ENCODE measurements at places on chromosomes 11 and 22.
A peak's percentile ranks its signal among the peaks of the same experiment; 100 is the strongest.

- DNase-seq, result peak; percentile 71
These were observed 648 bp downstream of the PAFAH1B2 start for GRCh38 chr11:117144477-117145392.

GRCh38 chr11:114258696-114259095 is 37.5 kb upstream of the NNMT start:
- DNase-seq, result no peak

DNA sequence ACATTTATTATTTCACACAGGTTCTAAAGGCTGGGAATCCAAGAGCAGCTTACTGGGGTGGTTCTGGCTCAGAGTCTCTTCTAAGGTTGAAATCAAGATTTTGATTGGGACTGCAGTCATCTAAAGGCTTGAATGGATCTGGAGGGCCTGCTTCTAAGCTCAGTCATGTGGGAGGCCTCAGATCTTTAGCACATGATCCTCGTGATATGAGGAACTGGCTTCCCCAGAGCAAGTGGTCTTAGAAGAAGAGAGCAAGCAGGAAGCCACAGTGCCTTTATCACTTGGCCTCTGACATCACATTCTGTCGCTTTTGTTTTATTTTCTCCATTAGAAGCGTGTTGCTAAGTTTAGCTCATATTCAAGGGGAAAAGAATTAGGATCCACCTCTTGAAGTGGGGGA is 88.9 kb downstream of the ARFGAP2 start:
- no peak for DNase-seq

DNA sequence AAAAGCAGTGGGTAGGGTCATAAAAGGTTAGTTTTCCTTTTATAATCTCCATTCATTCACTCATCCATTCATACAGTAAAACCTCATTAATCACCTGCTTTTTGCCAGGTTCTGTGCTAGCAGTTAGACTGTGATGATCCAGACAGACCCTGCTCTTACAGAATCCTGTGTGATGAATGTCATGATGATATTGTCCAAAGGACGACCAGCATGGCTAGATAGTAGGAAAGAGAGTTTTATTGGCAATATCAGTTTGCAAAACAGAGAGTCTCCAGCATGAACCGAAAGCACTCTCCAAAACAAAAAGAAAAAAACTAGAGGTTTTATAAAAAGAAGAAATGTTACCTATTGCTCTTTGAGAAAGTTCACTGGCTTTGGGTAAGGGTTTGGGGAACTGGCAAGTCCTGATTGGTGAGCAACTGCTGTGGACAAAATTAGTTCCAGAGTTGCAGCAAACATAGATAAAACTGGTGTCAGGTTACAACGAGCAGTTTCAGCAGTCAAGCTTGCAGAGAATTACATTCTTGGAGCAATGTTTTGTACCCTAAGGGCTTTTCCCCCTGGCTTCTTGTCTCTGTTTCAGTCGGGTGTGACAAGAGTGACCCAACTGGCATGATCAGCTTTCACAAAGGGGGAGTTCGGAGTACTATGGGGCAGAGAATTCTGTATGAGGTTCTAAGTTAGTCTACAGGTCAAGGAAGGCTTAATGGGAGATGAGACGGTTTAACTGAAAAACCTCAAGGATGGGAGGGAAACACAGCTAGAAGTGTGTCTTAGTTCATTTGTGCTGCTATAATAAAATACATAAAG is 58.3 kb downstream of the HSD17B12 start:
- peak; percentile 82 for DNase-seq

GRCh38 chr11:36312611-36313472 is 16.8 kb downstream of the PRR5L start:
- DNase-seq, result peak; percentile 66

GRCh38 chr11:10534316-10534715 is 6.7 kb downstream of the RNF141 start:
- no peak for DNase-seq

DNA sequence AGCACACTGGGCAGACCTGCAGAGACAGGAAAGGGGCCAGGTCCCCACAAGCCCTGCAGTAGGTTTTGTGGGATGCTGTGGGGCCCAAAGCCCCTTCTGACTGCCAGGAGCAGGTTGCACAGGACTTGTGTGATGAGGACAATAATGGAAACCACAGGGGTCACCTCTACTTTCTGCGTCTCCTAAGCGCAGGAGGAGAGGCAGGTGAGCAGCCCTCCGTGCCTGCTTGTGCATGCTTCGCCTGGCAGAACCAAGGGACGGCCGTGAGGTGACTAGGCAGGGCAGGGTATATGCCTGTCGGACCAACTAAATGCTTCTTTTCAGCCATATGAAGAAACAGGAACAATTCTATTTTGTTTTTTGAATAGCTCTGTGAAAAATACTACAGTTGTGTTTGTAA is 77.9 kb upstream of the PITPNB start:
- DNase-seq, result no peak

DNA sequence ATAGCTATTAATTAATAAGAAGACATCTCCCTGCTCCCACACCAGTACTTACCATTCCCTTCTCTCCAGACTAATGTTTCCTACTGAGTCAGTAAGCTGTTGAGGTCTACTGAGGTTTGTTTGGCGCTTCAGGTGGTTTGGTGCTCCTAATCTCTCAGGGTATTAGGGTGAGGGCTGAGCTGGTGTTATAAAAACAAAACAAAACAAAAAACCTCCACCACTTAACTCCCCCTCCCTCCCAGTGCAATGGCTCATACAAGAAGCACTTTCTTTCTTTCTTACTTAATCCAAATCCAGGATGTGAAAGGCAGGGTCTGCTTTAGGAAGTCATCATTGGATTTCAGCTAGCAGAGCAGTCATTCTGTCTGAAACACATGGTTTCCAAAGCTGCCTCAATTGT is 15.3 kb downstream of the CSTPP1 start:
- DNase-seq, result no peak

DNA sequence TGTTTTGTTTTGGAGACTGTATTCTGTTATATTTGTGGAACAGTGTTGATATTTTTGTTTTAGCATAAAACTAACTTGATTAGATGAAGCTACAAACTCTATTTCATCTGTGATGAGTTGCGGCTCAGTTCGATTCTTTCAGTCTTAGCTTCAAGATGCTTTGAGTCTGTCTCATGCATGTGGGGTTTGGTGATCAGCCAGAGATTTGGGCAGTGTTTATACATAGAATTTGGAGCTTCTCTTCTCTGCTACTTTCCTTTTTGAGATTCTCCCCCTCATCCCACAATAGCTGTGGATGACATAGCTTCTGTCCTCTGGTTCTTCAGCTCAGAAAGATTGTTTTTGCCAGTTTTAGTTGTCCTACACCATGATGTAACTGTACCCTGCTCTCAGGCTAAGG is 90.4 kb downstream of the ARHGAP20 start:
- DNase-seq, result no peak

DNA sequence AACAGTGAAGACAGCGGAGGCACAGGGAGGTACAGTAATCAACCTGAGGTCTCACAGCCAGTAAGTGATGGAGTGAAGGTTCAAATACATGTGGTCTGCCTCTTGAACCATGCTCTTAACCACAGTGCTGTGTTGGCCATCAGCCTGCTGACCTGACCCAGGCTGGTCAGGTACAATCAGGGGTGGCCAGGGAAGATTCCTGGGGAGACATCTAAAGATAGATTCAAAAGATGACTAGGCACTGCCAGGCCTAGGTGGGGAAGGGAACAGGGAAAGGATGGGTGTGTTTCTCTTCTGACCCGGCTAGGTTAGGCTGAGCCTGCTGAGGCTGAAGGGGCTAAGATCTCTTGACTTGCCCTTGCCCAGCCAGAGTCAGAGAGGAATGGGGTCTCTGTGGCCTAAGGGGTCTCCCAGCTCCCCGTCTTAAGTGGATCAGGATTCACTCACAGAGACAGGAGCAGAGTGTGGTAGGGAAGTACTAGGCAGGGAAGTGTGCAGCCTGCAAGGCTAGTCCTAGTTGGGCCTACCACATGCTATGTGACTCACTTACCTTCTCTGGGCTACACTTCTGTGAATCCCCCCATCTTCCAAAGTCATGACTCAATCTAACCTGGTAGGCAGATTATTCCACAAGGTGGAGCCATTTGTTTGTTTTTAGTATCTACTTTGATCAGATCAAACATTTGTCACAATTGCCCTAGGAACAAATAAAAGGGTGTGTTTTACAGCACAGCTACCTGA is 10.4 kb upstream of the SREBF2 start:
- DNase-seq, result peak; percentile 74

DNA sequence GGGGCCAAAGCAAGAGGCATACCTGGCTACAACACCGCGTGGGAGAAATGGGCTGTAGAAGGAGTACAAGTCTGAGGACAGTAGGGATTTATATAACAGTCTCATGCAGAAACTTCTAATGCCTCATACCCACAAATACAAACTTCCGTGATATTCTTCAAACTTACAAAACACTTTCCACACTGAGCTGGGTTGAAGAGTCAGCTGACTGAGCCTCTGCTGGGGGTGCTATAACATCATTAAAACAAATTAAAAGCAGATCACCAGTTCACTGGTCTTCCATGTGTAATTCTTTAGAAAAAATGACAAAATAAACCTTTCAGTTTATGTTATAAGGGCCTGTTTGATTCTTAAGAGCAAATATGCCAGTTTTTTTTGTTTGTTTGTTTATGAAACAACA is 92.0 kb downstream of the MUC15 start:
- no peak for DNase-seq

DNA sequence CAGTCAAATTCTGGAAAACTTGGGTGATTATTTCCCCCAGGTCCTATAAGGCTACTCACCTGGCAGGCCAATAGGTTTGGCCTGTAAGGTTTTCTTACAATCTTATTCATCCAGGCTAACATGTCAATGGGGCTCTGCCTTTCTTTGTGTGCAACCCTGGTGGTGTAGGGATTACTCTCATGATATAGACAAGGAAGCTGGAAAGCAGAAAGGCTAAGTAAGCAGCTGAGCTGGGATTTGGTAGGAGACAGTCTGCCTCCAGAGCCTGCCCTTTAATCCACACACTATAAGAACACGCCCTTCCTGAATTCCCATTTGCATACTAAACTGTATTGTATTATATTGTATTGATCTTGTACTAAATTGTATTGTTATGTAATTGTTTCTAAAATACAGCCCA is 373.3 kb upstream of the CCDC90B start:
- no peak for DNase-seq

DNA sequence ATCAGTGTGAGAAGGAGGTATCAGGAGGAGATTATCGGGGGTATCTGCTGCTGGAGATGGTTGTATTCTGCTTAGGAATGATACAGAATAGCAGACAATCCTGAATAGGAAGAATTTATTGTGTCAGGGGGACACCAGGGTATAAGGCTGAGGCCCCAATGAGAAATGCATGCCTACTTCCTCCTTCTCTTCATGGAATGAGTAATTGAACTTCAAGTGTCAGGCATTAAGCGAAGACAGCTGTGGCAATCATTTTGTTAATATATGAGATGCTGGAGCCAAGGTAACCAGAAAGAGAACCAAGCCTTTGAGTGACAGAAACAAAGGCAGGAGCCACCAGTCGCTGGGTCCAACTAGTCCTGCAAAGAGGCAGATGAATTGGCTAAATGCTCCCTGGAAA is 49.1 kb downstream of the KIRREL3 start:
- no peak for DNase-seq

GRCh38 chr11:79472819-79473529 is 32.1 kb upstream of the TENM4 start:
- DNase-seq, result no peak

- DNase-seq, result peak; percentile 81
These were observed 19.3 kb downstream of the SCARF2 start for GRCh38 chr22:20418211-20418788.

GRCh38 chr11:61113201-61113600 is 10.9 kb downstream of the CD5 start:
- DNase-seq, result no peak

DNA sequence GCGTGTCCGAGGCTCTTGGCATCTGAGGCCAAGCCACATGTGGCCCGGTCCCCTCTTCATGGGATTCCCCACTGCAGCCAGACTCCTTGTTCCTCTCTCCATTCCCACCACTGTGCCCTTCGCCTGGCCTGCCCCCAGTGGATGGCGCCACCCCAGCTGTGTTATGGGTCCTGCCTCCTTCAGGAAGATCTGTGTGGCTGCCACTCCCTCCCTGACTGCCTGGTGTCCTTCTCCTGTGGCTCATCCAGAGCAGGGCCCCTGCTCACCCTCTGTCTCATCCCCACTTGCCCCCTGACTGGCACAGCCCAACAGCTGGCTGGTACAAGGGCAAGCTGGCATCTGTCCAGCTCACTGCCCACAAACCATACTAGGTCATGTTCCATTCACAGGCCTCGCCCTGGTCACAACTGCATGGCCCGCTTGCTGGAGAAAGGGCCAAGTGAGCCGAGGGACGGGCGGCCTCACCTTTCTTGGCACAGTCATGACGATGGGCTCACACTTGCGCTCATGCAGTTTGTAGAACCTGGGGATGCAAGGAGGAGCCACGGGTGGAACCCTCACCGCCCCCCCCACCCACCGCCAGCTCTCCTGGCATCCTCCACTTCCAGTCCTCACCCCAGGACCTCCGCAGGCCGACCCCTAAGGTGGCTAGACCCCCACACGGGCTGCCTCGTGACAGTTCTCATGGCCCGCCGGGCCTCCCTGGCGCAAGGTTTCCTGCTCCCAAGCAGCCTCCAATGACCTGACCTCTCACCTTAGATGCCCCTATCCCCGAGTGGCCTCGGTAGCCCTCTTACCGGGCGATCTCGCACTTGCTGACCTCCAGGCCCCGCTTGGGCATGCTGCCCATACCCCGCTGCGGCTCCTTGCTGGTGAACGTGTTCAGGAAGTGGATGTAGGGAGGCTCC is 2.1 kb upstream of the PTPRCAP start:
- peak; percentile 16 for DNase-seq

- DNase-seq, result no peak
These were observed 117.2 kb upstream of the NAV2 start for GRCh38 chr11:19595499-19595839.

DNA sequence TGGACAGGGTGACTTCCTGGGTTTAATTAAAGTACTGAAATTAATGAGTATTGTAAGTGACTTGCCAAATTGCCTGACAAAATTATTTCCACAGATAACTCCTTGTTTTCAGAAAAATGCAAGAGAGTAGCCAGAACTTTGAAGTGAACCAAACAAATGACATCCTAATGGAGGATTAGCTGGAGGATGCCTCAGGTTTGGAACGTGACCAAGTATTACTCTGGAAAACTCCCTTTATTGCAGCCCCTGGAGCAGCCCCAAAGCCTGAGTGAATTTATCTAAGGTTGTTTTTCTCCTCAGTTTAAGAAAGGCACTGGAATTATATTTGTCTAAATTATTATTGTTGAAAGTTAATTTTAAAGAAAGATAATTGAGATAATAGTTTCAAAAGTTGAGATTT is 343.6 kb upstream of the MTNR1B start:
- no peak for DNase-seq

GRCh38 chr11:2256293-2256913 is 14.0 kb downstream of the ASCL2 start:
- DNase-seq, result no peak

DNA sequence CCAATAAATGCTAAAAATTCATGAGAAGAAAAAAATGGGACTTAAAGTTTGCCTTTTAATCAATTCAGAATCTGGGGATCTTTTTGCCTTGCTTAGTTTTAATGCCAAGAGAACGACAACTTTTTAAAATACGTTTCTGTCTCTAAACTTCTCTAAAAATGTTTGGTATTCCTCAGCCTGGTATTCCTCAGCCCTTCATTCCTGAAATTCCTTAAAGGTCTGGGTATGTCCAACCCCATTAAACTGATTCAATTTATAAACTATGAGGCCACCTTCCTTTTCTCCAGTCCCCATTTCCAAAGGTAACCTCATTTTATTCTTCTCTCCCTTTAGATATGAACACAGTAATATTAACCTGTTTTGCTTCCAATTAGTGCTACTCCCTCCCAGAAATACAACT is 16.6 kb downstream of the POLA2 start:
- DNase-seq, result no peak

Measured in HFFc6 (cell line).